A549 treated with Mapracorat at 1 μM for 4 hours (cell line): ENCODE measurements at places on chromosomes 5 and 9. TPM values are rescaled to one million over a fixed set of nuclear protein-coding genes. Genes with fewer than 3 reads are reported as not detected.

IL6ST gene
- 38.6 to 74.5 TPM (median 56.1 TPM) in 5 replicates for total RNA-seq

ERCC8 gene
- 12.4 to 18.2 TPM (median 13.2 TPM) in 5 replicates for total RNA-seq

GBA2 gene
- 28.0 to 39.6 TPM (median 34.5 TPM) in 5 replicates for total RNA-seq

PCDHA9 gene
- 0.02 TPM in 1 of 5 replicates, not detected in the others for total RNA-seq

ANKRD18B gene
- total RNA-seq = 3.7 to 6.8 TPM (median 6.4 TPM) in 5 replicates

MYORG gene
- 4.1 to 6.9 TPM (median 6.3 TPM) in 5 replicates for total RNA-seq

SNCB gene
- total RNA-seq = 0.86 to 1.3 TPM (median 1.0 TPM) in 5 replicates

IL13 gene
- total RNA-seq = 0.11 to 0.14 TPM in 2 of 5 replicates, not detected in the others

ZNF169 gene
- 1.3 to 1.8 TPM (median 1.7 TPM) in 5 replicates for total RNA-seq

TXNDC8 gene
- not detected in 5 replicates for total RNA-seq

NUTM2F gene
- total RNA-seq = 0.06 to 0.07 TPM in 2 of 5 replicates, not detected in the others

CDKN2B gene
- total RNA-seq = not detected in 5 replicates

SLC46A2 gene
- not detected in 5 replicates for total RNA-seq

CARD9 gene
- total RNA-seq = 0.50 to 1.8 TPM (median 1.3 TPM) in 5 replicates

SLC1A1 gene
- total RNA-seq = 0.82 to 1.7 TPM (median 1.1 TPM) in 5 replicates

USP20 gene
- 4.1 to 6.0 TPM (median 5.1 TPM) in 5 replicates for total RNA-seq

SLC36A3 gene
- not detected in 5 replicates for total RNA-seq

TMEM215 gene
- total RNA-seq = 0.04 TPM in 1 of 5 replicates, not detected in the others

COL15A1 gene
- total RNA-seq = 0.30 to 0.57 TPM (median 0.53 TPM) in 5 replicates

LMNB1 gene
- total RNA-seq = 55.3 to 72.9 TPM (median 60.3 TPM) in 5 replicates

FOXD4L3 gene
- 0.08 to 0.16 TPM (median 0.10 TPM) in 3 of 5 replicates, not detected in the others for total RNA-seq

RASEF gene
- total RNA-seq = 6.0 to 8.1 TPM (median 7.4 TPM) in 5 replicates

NPDC1 gene
- 40.8 to 96.8 TPM (median 80.5 TPM) in 5 replicates for total RNA-seq

PRDM9 gene
- total RNA-seq = not detected in 5 replicates

CIZ1 gene
- 67.7 to 95.1 TPM (median 82.4 TPM) in 5 replicates for total RNA-seq

SLC6A19 gene
- 0.13 to 0.22 TPM (median 0.19 TPM) in 5 replicates for total RNA-seq
